ENCODE measurements at places on chromosomes 7 and 10.
A peak's percentile ranks its signal among the peaks of the same experiment; 100 is the strongest.

DNA sequence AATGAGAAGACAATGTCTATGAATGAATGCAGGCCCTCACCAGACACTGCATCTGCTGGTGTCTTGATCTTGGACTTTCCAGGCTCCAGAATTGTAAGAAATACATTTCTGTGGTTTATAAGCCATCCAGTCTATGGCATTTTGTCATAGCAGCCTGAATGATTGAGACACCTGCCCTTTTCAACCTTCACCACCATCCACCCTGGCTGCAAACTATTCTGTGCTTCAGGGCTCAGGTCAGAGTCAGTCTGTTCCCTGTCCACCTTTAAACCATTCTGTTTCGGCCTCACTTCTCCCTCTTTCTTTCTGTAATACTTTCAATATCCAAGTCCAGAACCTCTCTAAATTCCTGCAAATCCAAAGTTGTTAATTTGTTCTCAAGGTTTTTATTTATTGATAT is 15.9 kb upstream of the CDK13 start:
- DNase-seq: no peak

- no peak for DNase-seq
Measured at GRCh38 chr10:78745441-78745840, 323.3 kb upstream of the ZMIZ1 start.

GRCh38 chr10:96832721-96833219 is 672 bp downstream of the LCOR start:
- DNase-seq: peak; percentile 87

- DNase-seq: no peak
Measured at GRCh38 chr7:127000725-127001124, 252.0 kb downstream of the GRM8 start.

GRCh38 chr7:70040970-70041766 is 442.9 kb downstream of the AUTS2 start:
- DNase-seq: no peak

Measured in colonic mucosa (tissue), 4 donors.